Karpas-422 (cell line): ENCODE measurements at places on chromosomes 4 and X. TPM values are rescaled to one million over a fixed set of nuclear protein-coding genes. Genes with fewer than 3 reads are reported as not detected.

Gene RAB40AL
- 0.40 and 0.67 TPM in 2 replicates for total RNA-seq

Gene ETDB
- total RNA-seq: not detected in 2 replicates

Gene CLTRN
- total RNA-seq: 0.18 and 0.86 TPM in 2 replicates

Gene MAB21L2
- total RNA-seq: not detected in 2 replicates

DNA sequence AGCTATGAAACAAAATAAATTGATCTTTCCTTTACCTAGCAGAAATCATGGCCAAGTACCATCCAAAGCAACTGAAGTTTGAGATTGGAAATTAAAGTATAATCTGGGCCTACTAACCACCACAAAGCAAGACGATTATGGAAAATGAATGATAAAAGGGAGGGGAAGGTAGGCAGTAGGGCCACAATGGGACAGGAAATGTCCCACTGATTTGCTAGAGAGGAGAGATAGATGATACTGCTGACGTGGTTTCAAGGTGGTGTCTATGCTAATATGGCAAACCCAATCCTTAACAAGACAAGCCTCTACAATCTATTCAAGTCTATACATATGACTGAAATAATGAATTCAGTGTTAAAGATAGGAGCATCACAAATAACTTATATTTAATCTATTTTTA is 6.1 kb downstream of the TMPRSS11F start:
- no peak for DNase-seq

DNA sequence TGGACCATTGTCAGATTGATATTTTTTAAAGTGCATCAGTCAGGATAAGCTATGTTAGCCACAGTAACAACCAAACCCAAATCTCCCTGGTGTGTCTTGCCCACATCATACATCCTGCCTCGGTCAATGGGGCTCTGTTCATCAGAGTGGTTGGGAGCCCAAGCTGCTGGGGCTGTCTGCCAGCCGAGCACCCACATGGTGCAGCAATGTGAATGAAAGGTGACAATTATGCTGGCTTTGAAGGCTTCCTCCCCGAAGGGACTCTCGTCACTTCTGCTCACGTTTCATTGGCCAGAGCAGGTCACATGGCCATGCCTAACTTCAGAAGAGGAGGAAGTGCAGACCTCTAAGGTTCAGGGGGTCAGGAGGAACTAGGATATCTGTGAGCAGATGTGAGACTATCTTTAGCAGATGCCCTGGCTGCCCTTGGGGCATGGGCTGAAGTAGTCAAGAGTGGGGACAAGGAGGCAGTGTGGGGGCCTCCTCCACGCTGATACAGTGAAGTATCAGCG is 1.3 kb upstream of the JAKMIP1 start:
- DNase-seq: peak; percentile 76

- no peak for DNase-seq
Observed at GRCh38 chrX:3514996-3515395, 168.5 kb upstream of the MXRA5 start.

- DNase-seq: peak; percentile 33
Observed at GRCh38 chr4:87939978-87940690, 35.4 kb upstream of the SPP1 start.

- no peak for DNase-seq
Observed at GRCh38 chr4:38109370-38109769, 149.2 kb downstream of the PTTG2 start.

DNA sequence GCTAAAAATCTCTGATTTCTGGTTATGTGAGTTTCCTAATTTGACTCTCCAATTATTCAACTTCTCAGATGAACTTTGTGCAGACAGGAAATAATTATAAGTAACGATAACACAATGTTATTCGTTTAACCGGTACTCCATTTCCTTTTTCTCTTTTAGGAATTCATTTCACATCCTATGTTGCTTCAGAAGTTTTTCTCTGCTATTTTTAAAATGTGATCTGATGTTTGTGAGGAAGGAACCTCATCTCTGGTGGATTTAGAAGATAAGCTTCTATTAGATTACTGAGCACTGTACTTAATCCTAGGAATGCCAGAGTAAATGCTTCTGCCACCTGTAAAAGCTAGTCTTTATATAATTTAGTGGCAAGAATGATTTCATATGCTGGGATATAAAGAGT is 116.0 kb upstream of the ETNPPL start:
- no peak for DNase-seq
